ENCODE measurements at places on chromosomes 6 and 20.

GRCh38 chr6:96302991-96303390, 218.6 kb upstream of the UFL1 start:
- no peak for DNase-seq

DNA sequence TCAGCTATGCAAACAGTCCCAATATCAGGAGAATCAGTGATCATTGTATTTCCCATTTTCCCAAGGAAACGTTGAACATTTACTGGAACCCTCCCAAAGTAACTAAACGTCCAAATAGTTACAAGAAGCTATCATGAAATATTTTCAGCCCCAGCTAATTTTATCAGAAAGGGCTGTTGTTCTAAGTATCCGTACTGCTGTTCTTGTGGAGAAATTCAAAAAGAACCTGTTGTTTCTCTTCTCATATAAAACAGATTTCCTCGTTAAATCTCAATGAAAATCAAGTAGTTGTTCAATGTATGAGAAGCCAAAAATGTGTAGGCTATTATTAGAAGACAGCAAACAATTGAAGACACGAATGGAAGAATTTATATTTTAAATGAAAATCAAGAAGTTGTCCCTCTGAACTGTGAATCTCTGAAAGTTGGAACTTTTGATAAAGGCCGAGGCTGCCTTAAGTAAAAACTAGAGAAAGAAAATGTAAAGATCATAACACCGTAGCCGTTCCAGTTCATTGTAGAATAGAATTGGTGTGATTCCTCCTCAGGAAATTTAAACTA, 107.7 kb downstream of the HFE start:
- DNase-seq: no peak

- no peak for DNase-seq
Observed at GRCh38 chr6:108755257-108756240, 92.7 kb upstream of the ARMC2 start.

DNA sequence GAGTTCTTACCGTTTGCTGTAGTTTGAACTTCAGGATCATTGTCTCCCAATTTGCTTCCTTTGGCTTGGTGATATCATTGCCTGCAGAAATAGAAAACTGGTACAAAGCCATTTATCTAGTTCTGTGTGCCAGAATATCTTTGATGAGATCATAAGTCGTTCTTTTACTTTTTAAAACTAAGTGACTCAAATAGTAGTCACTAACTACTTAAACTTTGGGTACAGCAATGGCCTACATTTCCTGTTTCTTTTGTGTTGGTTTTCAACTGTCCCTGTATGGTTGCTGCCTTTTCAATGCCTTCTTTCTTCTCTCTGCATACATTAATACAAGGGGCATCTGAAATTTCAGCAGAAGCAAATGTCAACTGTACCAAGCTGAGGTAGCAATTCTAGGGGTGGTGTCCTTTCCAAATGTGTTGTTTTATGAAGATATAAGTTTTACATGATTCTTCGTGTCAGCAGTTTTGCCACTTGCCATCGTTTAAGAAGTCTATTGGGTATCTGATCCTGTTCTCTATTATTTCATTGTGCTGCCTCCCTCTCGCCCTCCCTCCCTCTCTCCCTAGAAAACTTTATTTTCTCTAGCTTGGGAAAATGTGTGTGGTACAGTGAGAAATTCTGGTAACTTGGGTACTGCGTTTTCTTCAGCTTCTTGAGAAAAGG, 238.5 kb downstream of the FARS2 start:
- no peak for DNase-seq

GRCh38 chr6:134795001-134795400, 154.9 kb downstream of the ALDH8A1 start:
- no peak for DNase-seq

DNA sequence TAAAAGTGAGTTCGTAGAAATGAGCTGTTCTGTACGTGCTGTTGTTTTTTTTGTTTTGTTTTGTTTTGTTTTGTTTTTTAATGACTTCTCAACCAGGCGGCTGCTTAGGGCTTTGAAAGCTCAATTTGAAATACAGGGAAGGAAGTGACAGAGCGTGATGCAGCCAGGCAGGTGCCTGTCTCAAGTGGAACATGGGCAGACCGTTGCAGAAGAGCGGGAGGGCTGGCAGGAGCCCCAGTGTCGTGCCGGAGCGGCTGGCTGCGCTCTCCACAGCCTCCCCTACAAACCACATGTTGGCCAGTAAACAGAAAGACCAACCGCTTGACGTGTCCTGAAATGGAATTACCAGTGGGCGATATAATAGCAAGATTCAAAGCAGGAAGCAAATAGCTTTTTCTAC, 164.9 kb upstream of the RREB1 start:
- no peak for DNase-seq

GRCh38 chr6:25512560-25512959, 139.5 kb upstream of the SCGN start:
- no peak for DNase-seq

- DNase-seq: no peak
Observed at GRCh38 chr20:62749851-62750445, 41.3 kb downstream of the NTSR1 start.

DNA sequence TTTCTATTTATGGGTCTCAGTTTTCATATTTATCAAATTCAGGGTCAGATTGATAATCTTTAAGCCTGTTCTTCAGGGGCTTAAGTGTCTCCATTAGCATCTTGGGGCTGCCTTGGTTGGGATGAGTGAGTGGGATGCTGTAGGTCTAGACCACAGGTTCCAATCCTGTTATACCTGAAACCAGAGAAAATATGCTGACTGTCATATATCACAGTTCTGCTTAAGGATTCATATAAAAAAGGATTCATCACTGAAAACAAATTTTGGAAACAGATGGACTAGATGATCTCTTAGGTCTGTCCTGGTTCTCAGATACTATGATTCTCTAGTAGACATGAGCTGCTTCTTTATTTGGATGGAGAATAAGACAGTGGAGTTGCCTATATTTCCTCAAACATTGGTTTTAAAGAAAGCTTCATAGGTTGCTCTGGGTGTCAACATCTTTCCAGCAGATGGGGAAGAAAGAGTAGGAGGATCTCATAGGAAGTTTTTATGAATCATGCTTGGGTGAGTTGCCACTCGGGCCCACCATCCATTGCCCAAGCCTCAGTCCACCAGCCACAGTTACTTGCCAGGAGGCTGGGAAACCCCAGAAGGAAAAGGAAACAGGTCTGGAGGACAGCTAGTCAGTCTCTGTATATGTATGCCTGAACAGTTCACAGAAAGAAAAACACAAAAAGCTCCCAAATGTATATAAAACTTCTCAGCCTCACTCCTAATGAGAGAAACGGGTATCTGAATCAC, 42.9 kb upstream of the MAP7 start:
- no peak for DNase-seq

- no peak for DNase-seq
Observed at GRCh38 chr20:6618051-6618450, 149.4 kb upstream of the BMP2 start.

DNA sequence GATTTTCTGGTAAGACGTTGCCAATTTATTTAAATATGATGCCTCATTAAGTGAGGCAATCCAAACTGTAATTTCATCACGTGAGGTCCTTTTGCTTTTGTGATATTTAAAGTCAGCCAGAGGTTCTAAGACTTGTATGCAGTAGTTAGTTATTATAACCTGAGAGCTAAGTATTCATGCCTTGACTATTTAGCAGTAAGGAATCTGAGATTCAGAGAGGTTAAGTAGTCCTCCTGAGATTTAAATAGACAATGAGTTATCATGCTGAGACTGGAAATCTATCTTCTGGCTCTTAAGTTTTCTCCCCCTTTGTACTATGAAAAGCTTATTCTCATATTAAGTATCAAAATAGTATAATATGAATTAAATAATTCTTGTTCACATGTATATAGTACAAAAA, 158.0 kb downstream of the UTRN start:
- DNase-seq: no peak

- DNase-seq: no peak
Observed at GRCh38 chr6:28953039-28953584, 29.3 kb upstream of the TRIM27 start.

DNA sequence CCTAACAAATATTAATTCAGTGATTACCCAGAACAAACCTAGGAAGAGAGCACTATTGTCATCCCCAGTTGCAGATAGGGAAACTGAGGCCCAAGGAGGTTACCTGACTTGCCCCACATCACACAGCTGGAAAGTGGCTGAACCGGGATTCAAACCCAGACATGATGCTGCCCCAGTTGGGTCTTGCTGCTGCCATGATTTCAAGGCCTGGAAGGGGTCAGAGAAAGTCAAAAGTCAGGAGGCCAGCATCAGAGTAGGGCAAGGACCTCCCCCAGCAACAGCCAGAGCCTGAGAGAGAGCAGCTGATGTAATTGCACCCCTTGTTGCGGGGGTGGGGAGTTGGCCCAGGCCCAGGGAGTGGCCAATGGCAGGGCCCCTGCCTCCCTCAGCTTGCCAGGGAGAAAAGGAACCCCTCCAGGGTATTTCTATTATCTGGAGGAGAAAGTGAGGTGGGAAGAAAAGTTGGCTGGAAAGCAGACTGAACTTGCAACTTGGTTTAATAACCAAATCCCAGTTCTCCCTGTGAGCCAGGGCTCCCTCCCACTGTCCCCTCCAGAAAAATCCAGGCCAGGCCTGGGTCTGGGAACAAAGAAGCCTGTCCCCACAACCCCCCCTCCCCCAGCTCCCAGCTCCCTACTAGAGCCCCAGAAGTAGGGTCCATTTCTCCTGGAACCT, 83.6 kb downstream of the MRPL14 start:
- no peak for DNase-seq

DNA sequence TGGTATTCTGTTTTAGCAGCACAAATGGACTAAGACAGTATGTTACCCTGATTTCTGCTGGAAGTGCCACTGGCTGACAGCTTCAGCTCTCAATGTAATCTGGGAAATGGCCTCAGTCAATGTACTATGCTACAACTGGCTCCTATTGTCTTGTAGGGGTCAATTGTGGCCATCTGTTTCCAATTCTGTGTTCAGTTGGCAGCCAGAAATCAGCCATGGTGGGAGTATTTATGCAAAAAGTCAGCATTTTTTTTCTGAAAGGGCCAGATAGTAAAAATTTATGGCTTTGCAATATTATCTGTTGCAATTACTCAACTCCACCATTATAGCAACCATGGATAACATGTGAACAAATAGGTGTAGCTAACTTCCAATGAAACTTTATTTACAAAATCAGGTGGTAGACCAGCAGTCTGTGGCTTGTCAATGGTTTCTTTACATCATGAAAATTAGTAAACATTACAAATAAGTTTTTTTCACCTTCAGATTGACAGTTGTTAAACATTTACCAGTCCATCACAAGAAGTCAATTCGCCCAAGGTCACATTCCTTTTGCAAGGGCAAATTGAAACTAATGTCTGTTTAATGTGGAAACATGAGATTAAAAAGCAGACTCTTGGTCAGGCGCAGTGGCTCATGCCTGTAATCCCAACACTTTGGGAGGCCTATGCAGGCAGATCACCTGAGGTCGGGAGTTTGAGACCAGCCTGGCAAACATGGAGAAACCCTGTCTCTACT, 58.3 kb upstream of the TSHZ2 start:
- no peak for DNase-seq

DNA sequence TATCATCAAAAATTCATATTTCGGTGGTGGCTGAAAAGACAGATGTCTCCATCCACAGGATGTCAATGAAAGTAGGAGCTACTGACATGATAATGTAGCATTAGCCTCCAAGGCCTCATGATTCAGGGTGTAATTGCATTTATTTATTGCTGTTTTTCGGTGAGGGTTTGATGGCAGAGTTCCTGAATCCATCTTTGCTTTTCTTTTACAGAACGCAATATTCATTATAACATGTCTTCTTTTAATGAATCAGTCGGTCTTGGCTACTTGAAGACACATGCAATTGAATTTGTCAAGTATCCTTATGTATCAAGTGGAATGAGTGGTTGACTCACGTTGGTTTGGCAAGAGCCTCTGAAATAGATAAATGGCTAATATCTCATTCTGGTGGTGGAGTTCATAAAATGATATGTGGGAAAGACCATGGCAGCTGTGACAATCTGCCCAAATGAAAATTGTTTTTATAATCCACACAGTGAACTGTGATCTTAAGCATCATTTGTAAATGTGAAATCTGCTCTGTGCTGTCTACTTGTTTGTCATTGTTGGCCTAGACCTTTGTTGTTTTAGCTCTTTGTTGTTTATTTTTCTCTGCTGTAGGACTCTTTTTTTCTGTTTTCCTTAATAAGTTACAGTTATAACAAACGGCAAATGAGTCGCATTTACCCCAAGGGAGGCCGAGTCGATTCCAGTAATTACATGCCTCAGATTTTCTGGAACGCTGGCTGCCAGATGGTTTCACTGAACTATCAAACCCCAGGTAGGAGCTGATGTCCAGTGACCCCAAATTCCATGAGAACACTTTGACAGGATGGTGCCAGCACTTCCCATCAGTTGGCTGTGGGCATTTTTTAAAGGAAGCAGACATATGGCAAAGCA, 105.7 kb upstream of the LAMP5 start:
- DNase-seq: no peak

GRCh38 chr6:11621119-11621518, 83.6 kb downstream of the TMEM170B start:
- no peak for DNase-seq

DNA sequence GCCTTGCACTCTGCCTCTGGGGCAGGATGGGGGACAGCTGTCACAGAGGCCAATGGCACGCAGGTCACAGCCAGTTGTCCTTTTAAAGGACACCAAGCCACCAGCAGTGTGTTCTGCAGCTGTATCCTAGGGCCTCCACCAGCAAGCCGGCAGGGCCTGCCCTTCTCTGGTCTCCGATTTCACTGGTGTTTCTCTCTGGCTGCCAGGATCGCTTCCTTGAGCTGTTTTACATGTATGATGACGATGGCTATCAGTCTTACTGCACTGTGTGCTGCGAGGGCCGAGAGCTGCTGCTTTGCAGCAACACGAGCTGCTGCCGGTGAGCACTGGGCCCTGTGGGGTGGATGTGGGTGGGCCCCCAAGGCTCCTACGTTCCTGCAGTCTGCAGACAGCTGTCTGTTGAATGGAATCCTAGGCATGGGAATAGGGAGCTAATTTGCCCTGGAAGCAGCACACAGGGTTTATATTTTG, 22.7 kb upstream of the MAPRE1 start:
- DNase-seq: no peak

- no peak for DNase-seq
Observed at GRCh38 chr6:153117986-153118879, 12.8 kb downstream of the RGS17 start.

GRCh38 chr6:94511502-94512088, 1065.7 kb upstream of the MANEA start:
- no peak for DNase-seq

DNA sequence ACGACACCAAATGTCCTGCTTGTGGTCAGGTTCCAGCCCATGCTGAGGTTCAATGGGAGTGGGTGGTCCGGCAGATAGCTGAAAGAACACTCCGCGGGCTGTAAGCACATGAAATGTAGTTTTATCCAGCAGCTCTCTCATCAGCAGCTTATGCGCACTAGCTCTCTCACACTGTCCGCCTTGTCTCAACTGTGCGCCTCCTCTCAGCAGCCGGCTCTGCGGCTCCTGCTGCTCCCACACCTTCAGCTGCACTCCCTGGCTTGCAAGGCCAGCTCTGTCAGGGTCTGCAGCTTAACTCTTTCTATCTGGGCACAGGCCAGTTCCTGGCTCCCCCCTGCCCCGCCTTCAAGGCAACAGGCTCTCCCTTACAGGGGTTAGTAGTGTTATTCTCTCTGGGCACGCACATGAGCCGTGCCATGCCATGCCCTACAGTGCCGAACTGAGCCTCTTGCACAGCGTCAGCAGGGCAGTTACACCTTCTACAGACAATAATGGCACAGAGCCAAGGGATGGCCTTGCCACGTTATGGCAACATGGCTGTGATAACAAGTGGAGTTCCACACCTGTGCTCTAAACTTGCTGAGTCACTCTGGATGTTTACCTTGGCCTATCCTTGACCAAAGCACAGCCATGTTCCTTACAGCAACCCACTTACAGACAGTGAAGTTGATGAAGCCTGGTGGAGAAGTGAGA, 84.0 kb upstream of the LRFN2 start:
- DNase-seq: no peak
